ENCODE measurements at places on chromosomes 2 and 18.

DNA sequence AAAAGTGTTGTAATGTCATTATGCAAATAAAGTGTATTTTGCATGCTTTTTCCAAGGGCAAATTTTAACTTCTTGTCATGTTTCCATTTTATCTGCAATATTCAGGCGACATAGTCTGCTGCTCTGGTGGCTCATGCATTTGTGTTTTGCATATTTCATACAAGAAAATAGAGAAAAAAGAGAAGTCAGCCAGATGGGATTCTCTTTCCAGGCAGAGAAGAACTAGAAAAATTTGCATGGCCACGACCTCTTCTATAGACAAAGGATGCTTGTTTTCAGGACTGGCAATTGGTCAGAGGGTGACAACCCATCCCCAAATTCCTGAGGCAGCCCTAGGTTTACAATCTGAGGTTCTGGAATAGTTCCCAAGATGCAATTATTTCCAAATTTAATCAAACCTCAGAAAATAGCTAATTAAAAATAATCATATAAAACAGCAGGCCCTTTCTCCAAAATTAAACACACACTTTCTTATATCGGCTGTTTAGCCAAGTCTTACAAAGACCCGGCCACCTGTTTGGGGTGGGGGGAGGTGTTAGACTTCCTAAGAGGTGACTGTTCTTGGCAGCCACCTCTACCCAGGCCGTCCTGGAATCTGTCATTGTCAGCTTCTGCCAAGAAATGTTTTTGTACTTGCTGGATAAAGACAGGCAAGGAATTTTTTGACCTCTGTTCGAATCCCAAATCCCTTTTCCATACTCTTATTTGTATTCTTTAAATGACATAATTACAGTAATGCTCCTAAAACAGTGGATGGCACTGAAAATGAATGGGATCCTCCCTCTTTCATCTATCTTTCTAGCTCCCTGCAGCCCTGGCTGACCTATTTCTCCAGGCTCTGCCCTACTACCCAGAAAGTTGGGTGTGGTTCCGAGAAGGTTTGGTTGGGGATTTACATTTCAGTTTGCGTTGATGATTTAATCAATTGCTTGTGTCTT, 20.8 kb upstream of the SOS1 start:
- DNase-seq = no peak

DNA sequence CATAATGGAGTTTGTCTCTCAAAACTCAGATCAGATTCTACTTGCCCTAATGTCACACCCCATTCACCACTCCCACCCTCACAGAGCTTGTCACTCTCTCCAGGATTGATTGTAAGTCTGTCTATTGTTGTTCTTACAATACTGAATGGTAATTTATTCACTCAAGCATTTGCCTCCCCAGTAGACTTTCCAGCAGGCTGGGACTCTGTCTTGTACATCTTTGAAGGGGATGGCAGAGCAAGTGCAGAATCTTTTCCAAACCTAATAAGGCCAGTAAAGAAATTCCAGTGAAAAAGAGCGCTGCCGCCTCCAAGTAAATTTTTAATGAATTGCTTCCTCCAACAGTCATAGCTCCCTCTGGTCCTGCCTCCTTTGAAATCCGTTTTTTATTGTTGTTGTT, 56.9 kb downstream of the RBM43 start:
- DNase-seq = no peak

GRCh38 chr2:239223310-239224198, 177.3 kb downstream of the HDAC4 start:
- DNase-seq = no peak

DNA sequence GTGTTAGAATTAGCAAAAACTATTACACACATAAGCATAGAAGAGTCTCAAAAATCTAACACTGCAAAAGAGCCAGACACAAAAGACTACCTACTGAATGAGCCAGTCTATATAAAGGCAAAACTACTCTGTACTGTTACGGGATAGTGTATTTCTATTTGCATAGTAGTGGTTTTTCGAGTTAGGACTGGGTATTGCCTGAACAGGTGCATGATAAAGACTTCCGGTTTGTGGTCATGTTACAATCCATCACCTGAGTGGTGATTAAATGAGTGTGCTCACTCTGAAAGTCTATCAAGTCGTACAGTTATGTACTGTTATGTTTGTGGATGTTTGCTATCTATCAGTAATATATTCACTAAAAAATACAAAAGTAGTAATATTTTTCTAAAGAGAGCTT, 523.3 kb upstream of the SYT4 start:
- no peak for DNase-seq

GRCh38 chr2:152283392-152283791, 51.6 kb upstream of the FMNL2 start:
- DNase-seq = no peak

All from NCI-H1105 (cell line).